ENCODE measurements at places on chromosomes 5 and 9.

- DNase-seq: no peak
These were observed 163.7 kb downstream of the ALDH1A1 start for GRCh38 chr9:72788966-72789735.

GRCh38 chr9:114777821-114778609 lies 27.8 kb downstream of the TNFSF15 start:
- DNase-seq: no peak

DNA sequence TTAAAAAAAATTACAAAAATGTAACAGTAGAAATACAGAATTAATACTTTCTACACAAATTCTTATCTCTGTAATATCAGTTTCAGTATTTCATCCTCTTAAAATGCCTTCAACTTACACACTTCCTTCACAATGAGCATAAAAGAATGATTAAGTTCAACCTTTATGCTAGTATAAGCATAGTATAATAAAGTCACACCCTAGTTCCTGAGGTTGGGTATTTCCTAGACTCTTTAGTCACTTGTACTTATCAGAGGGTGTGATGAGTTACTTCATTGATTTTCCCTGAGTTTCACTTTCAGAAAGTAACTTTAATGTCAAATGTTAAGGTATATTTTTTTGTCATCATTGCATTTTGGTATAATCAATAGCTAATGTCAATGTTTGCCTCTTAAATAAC lies 302.4 kb downstream of the PDE4D start:
- no peak for DNase-seq

- no peak for DNase-seq
These were observed 66.4 kb downstream of the IL31RA start for GRCh38 chr5:55917402-55918086.

DNA sequence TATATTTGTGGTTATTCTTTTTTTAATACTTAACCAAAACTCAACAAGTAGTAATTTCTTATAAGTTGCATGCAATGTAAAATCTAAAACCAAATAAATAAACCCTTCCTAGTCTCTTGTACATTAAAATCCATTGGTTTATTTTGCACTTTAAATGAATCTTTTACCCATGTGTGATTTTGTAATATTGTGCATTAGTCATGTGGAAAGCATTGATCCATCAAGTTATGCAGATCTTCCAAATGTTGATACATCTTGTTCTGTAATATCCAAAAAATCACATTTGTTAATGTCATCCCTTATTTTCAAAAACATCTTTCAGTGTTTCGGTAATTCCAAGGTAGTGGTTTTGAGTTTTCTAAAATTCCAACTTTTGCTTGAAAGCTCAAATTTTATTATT lies 63.3 kb downstream of the CWC27 start:
- DNase-seq: no peak

DNA sequence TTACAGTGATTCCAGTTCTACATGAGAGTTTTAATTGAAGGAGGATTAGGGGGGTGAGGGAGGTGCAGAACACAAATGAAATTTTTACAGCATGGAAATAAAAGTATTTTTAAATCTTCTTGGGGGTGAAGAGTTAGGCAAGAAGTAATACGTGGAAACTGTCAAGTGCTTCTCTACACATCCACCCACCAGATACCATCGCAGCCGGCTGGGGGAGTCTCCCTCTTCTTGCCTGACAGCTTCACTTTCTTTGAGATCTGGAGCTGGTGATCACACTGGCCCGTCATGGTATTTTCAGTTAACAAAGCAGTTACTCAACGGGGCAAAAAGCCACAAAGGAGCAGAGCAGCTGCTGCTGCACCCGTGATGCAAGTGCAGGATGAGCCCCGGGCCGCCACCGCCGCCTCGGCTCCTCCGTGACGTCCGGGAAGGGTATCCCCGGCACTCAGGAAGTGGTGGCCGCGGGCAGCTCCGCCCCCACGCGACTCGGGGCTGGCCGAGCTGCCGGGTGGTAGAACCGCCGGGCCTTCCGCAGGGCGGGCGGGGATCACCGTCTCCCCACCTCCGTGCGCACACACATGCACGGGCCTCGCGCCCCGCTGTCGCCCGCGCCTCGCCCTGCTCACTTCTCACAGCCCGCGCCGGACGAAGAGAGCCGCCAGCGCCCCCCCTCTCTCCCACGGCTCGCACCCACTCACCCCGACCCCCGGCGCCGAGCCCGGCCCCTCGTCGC lies 2.4 kb upstream of the NR4A3 start:
- peak; percentile 78 for DNase-seq

- no peak for DNase-seq
These were observed 19.3 kb upstream of the CAMSAP1 start for GRCh38 chr9:135926402-135927194.

- no peak for DNase-seq
These were observed 9.1 kb downstream of the WWC1 start for GRCh38 chr5:168300326-168301182.

GRCh38 chr5:113813466-113813865 lies 300.0 kb downstream of the YTHDC2 start:
- no peak for DNase-seq

- peak; percentile 47 for DNase-seq
These were observed 25.1 kb downstream of the ERGIC1 start for GRCh38 chr5:172858990-172859811.

DNA sequence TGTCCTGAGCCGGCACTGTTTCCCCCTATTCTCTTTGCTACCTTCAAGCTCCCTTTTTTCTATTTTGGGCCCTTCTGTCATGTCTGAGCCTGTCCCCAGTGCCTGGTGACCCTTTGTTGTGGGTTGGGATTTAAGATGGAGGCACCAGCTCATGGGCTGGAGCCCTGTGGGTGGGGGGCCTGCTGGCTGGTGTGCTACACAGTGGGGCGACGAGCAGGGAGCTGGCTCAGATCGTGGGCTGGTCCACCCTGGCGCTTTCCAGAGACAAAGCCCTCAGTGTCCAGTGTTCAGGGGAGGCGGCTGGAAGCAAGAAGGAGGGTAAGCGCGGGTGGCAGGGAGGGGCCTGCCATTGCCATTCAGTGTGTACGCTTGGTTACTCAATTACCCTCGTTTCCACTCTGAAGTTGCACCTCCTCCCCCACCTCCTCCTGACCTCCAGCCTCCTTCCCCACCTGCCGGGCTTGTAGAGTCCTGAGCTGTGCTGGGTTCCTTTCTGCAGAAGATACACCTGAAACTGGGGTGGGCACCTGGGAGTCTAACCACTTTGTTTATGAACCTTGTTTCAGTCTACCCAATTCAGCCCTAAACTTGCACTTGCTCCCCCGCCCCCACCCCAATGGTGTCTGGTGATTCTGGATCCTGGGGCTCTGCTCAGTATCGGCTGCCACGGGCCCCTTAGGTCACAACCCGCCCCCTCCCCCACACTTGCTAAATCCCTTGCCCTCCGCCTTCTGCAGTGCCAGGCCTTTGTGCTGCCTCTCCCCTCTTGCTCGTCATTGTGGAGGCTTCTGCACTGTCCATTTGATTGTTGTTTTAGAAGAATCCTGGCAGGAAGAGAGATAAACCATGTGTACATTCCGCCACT lies 49.9 kb downstream of the MVB12B start:
- DNase-seq: no peak

DNA sequence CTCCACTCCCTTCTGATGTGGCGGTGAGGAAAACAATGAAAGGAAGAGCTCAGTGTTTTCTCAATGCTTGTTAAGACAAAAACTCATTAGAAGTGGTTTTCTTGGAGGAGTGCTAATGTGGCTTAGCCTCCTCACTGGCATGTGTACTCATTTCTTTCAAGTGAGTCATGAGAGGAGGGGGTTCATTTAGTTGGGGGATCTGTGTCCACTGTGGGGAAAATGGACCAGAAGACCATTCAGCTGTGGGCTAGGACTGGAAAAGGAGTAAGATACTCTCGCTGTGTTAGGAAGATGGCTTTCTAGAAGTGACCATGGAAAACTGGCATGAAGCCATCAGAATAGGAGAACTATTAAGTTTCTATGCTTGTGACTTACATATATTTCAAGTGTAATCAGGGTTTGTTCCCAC lies 23.5 kb downstream of the KLF9 start:
- DNase-seq: no peak

DNA sequence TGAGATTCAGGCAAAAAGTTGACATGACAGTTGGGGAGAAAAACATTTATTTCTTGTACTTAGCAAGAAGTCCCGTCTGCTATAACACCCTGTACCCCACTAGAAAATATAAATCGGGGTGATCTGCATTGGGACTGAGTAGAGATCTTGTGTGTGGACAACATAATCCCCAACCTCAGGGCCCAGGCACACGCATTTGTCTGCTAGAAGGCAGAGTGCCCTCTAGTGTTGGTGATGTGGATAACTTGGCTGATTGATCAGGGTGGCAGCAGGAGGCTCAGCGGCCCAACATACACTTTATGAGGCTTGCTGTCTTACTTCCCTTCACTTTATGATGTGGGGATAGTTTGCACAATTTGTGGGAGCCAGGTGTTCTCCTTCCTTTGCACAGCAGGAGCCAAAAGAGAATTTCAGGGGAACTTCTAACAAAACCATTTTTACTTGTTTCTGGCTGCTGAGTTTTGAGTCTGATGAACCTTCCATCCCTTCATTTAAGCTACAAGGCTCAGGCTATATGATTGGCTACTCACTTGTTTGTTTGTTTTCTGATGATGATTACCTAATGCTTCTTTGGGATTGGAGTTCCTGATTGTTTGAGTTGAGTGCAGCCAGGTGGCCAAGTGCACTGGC lies 263.2 kb downstream of the DMAC1 start:
- DNase-seq: peak; percentile 15

DNA sequence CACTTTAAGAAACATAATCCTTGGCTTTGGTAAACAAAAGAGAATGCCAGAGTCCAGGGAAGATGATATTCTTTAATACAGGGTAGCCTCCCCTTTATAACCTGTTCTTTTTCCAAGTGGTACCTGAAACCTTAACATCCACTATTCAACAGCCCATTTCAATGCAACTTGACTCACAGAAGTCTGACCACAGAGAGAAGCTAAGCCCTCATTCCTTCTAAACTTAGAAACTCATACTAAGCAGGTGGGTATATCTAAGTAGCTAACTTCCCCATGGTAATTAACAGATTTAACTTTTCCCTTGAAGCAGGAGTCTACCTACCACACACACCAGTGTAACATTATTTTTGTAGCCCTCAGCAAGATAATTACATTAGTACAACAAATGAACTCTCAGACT lies 91.9 kb downstream of the CEMIP2 start:
- DNase-seq: no peak

- DNase-seq: no peak
These were observed 36.3 kb downstream of the PFDN1 start for GRCh38 chr5:140266471-140267200.

DNA sequence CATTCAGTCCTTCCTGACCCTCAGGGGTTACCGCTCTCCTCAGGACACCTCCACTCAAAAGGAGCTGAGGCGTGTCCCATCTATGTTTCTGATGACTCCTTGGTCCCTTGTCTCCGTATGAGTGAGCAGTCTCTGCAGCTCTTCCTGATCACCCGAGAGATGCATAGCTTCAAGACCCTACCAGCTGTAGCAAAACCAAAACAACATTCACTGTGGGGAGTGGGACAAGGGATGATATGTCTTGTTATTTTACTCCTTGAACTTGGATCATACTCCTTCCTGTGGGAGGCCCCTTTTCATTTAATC lies 14.4 kb downstream of the GLDC start:
- no peak for DNase-seq

GRCh38 chr9:91101611-91102168 lies 260.0 kb downstream of the AUH start:
- no peak for DNase-seq

DNA sequence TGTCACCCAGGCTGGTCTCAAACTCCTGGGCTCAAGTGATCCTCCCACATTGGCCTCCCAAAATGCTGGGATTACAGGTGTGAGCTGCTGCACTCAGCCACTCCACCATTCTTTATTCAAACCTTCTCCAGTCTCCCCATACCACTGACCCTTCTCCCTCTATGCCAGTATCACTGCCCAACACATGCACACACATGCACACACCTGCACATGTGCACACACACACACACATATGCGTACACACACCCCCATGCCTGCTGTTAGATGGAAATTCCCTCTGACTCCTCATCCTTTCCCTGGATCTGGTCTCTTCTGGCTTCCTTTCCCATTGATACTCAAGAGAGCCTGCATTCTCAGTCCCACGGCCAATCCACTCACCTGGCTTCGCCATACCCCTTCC lies 170.0 kb downstream of the CRB2 start:
- DNase-seq: no peak

GRCh38 chr9:14440062-14440461 lies 126.1 kb upstream of the NFIB start:
- no peak for DNase-seq

- DNase-seq: peak; percentile 16
These were observed 71.0 kb downstream of the FER start for GRCh38 chr5:108818613-108819272.

GRCh38 chr9:97985058-97985861 lies 2.1 kb downstream of the ANP32B start:
- DNase-seq: no peak

- no peak for DNase-seq
These were observed at the start of gene HACD4 for GRCh38 chr9:21031091-21031807. HACD4 (minus strand) TSS chr9:21031640; CDS start chr9:21031590, 50 bp downstream.

- no peak for DNase-seq
These were observed 5.4 kb upstream of the MAP1B start for GRCh38 chr5:72101828-72102227.

GRCh38 chr9:105414947-105415661 lies 32.7 kb upstream of the FSD1L start:
- no peak for DNase-seq

- no peak for DNase-seq
These were observed 3.1 kb upstream of the CATSPER3 start for GRCh38 chr5:134964359-134965270.

GRCh38 chr5:15260356-15261268 lies 239.4 kb upstream of the FBXL7 start:
- DNase-seq: no peak

DNA sequence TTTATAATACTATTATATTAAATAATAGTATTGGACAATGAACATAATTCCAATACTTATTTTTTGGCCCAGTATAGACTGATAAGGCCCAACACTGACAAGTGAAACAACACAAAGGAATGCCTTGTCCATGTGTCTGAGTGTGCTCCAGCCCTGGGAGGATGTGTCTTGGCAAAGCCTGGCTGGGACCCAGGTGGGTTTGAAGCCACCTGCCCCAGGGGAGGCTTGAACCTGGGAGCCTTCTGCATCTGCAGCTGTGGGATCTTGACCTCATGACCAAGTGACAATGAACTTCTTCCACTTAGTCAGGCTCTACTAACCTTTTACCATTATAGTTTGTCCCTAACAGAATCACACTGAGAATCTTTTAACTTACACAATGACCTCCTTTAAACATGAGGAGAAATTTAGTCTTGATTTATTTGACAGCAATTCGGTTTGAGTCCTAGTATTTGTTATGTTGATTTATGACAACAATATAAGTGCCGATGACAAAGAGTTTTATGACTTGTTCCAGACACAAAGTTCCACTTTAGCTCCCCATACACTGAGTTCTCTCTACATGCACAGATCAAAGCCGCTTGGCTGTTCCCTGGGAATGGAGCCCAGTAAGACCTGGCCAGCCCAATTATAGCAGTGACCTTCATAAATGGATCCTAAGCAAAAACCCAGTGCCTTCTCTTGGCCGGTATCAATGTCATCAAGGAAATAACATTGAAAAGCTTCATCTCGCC lies 294.5 kb downstream of the CTNND2 start:
- no peak for DNase-seq
